Sigmoid colon (tissue), 7 donors: ENCODE measurements at places on chromosomes 13 and 19. TPM values are rescaled to one million over a fixed set of nuclear protein-coding genes. Genes with fewer than 3 reads are reported as not detected.

- DNase-seq: peak; percentile 84
Measured at GRCh38 chr19:5036698-5037563, 68.0 kb downstream of the KDM4B start.

DNA sequence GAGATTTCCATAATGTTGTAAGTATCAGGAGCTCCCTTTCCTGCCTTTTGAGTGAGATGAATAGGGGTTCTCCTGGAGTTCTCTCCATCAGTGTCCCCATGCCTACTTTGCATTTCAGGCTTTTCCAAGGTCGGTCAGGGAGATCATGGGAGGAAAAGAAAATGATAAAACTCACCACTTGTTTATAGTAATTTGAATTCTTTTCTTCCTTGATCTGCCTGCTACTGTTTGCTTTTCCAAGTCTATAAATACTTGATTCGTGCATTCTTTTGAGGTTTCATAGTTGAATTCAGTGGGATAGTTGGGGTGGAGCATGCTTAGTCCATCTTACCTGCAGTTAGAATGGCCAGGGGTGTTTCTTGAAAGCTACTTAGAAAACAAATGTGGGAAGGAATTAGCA, 51.5 kb downstream of the PCCA start:
- DNase-seq: no peak

DNA sequence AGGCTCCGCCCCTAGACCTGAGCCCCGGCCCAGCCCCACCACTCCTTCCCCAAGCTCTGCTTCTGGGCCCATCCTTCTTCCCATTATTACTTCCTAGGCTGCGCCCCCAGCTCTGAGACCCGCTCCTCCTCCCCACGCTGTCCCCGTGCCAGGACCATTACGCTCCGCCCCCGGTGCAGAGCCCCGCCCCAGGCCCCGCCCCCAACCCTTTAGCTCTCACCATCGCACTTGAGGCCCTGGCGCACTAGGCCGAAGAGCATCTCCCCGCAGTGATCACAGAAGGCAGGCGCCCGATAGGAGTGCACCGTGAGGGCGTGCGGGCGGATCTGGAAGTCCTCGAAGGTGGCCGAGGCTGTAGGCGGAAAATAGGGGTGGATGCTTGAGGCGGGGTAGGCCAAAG, 6.2 kb downstream of the PRKD2 start:
- DNase-seq: no peak

DNA sequence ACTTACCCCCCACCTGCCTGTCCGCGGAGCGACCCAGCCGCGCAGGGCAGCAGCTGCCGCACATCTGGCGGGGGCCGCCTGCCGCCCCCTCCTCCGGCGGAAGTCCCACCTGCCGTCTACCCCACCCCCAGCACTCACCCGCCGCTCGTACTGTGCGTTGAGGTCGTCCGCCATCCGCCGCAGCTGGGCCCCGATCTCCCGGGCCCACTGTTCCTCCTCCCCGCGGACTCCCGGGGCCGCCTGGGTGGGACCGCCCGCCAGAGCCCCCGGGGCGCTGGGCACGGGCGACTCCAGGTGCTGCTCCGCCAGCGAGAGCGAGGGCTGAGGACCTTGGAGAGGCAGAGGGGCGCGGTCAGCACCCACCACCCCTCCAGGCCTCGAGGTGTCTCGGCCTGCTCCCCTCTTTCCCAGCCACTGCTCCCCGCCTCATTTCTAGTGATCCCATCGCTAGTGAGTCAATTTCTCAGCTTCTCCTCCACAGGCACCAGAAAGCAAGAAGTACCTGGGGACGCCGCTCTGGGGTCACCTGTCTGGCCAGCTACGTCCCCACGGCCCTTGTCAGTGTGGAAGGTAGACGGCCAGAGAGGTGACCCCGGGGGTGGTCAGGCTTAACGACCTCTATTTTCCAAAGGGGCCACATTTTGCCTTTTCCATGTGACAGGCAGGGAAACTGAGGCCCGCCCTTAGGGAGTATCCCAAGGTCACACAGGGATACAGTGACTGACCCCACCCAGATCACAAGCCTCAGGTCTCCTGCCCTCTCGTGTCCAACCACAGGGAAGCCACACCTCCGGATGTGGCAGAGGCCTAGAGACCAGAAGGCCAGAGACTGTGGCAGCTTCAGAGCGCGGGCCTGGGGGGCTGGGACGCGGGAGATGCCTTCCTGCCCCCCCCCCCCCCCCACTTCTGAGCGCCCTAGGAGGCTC, 4.3 kb downstream of the BBC3 start:
- DNase-seq: peak; percentile 94

GRCh38 chr13:110225609-110226574, 81.1 kb downstream of the COL4A1 start:
- no peak for DNase-seq

ITM2B gene
- total RNA-seq: 266 TPM

DNA sequence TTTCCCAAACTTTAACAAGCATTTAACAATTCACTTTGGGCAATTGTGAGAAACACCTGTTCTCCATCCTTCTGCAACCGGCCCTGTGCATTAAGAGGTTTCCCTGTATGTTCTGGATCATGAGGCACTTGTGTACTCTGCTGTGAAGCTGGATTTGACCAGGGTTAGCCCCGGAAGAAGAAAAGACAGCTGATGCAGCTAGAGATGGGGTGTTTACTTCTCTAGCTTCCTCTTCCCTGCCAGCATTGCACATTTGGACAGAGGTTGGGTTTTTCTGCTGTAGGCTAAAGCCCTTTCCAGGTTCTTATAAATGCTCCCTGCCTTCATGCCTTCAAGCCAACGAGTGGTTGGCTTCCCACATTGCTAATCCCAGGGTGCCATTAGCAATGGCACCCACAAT, 20.9 kb downstream of the MBD3L2B start:
- DNase-seq: no peak

DNA sequence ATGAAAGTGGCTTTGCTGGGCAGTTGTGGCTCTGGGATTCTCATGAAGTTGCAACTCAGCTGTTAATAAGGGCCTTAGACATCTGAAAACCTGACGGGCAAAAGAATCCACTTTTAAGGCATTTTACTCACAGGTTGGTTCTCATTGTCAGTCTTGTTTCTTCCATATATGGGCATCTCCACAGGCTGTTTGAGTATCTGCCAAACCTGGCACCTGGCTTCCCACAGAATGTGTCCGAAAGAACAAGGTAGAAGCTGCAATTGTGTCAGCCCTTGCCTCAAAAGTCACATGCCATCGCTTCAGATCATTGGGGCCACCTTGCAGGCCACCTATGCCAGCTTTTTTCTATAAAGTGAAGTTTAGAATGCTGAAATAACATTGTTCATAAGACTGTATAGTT, 102.4 kb downstream of the KCTD12 start:
- no peak for DNase-seq

APOC1 gene
- total RNA-seq: 5.8 TPM
